MCF 10A (cell line): ENCODE measurements at places on chromosomes 6 and 20. TPM values are rescaled to one million over a fixed set of nuclear protein-coding genes. Genes with fewer than 3 reads are reported as not detected.

DNA sequence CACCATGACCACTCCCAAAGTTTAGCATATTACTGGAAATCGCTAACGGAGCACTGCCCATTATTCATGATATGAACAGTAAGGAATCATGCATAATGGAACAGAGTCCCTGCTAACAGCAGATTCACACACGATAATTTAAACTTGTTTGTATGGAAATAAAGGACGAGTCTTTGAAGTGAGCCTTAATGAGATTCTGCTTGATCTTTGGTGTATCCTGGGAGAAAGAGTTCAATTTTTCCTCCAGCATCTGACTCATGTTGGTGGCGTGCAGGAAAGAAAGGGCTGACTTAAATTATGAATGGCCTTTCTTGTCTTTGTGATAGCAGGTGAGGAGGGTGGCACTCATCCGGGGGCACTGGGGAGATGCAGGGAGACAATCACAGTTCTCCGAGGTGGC, 194.6 kb downstream of the ZNF217 start:
- DNase-seq, result no peak

BIRC7 gene
- not detected in 2 replicates for total RNA-seq

- DNase-seq, result peak; percentile 38
These were observed 136.6 kb downstream of the COL9A1 start for GRCh38 chr6:70166088-70166958.

HLA-DQA1 gene
- not detected in 2 replicates for total RNA-seq

DNA sequence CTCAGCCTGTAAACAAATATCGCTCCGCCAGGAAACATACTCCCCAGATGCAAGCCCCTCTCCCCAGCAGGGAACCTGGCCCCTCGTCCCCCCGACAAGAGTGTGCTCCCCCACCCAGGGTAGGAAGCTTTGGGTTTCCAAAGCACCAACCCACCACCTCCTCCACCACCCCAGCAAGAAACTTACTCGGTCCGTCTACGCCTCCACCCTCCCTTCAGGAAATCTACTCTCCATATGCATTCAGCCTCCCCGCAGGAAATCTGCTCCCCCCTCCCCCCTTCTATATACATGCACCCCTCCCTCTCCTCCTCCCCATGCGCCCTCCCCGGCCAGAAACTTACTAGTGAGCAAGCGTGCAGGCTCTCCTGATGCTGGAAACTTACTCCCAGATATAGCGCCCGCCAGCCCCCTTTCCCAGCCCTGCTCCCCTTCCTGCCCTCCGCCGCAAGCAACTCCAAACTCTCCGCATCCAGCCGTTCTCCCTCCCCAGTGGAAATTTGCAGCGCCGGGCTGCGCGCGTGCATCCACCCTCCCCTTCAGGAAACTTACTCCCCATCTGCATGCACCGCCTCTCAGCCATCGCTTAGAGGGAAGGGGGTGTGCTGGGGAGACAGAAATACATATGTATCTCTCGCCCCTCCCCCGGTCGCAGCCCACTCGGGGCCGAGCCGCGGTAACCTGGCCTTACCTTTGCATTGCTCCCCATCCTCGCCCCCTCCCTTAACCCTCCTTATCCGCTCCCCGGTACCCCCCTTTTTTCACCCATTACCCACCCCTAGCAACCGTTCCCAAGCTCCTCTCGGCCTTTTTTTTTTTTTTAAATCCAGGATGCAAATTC, at the start of gene TRERF1:
Gene TRERF1 (minus strand): TSS at position 594 of the 838 bp plus-strand sequence. CDS start 182,336 bp downstream, outside the sequence.
- peak; percentile 87 for DNase-seq

SRMS gene
- total RNA-seq, result 0.81 and 1.4 TPM in 2 replicates

MATN4 gene
- total RNA-seq, result 0.20 TPM in 1 of 2 replicates, not detected in the other

DNA sequence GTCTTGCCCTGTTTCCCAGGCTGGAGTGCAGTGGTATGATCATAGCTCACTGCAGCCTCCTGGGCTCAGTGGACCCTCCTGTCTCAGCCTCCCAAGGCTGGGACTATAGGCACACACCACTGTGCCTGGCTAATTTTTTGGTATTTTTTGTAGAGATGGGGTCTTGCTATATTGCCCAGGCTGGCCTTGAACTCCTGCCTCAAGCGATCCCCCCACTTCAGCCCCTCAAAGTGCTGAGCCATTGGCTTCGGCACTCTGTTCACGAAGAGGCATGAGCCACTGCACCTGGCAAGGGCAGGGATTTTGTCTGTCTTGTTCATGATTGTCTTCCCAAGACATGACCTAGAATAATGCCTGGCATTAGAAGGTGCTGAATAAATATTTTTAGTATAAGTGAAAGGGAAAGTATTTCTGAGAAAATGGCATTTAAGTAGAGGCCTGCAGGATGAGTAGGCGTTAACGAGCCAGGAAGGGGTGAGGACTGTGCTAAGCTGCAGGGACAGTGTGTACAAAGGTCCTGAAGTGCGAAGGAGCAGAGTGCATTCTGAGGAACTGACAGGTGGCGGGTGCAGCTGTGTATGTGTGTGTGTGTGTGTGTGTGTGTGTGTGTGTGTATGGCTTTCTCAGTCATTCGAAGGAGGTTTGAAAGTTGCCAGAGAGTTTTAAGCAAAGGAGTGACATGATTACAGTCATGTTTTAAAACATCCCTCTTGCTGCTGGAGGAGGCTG, 43.0 kb downstream of the VEGFA start:
- DNase-seq, result no peak

- peak; percentile 63 for DNase-seq
These were observed 12.1 kb upstream of the PDYN start for GRCh38 chr20:2005831-2006426.

DNA sequence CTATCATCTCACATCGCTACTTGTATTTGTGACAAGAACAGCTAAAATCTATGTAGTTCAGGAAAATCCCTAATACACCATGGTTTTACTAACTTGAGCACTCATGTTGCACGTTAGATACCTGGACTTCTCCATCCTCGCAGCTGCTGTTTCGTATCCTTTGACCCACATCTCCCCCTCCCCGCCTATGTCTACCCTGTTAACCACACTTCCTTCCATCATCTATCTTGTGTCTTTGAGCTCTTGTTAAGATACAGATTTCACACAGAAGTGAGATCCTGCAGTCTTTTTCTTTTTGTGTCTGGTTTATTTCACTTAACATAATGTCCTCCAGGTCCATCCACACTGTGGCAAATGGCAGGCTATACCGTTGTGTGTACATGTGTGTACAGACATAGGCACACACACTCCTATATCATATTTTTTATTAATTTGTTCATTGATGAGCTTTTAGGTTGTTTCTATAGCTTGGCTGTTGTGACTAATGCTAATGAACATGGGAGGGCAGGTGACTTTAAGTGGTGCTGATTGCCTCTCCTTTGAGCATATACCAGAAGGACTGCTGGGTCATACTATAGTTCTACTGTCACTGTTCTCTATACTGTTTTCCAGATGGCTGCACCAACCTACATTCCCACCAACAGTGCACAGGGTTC, 117.8 kb downstream of the WDR27 start:
- DNase-seq, result no peak
